Calu3 (cell line): ENCODE measurements at places on chromosomes 2 and 18. TPM values are rescaled to one million over a fixed set of nuclear protein-coding genes. Genes with fewer than 3 reads are reported as not detected.

Gene DSEL
- 28.0 and 32.2 TPM in 2 replicates for total RNA-seq

Gene PHLPP1
- total RNA-seq = 28.0 and 32.8 TPM in 2 replicates

Gene ALPG
- total RNA-seq = not detected in 2 replicates

Gene VWA3B
- total RNA-seq = not detected in 2 replicates

GRCh38 chr2:160741815-160742214 lies 248.2 kb upstream of the RBMS1 start:
- H3K4me3 ChIP-seq = no peak overlapping the region
- no peaks in the 10 kb centered on the region for H3K27me3 ChIP-seq
- H3K4me1 ChIP-seq = peaks cover 24% of the 10 kb centered on the region

DNA sequence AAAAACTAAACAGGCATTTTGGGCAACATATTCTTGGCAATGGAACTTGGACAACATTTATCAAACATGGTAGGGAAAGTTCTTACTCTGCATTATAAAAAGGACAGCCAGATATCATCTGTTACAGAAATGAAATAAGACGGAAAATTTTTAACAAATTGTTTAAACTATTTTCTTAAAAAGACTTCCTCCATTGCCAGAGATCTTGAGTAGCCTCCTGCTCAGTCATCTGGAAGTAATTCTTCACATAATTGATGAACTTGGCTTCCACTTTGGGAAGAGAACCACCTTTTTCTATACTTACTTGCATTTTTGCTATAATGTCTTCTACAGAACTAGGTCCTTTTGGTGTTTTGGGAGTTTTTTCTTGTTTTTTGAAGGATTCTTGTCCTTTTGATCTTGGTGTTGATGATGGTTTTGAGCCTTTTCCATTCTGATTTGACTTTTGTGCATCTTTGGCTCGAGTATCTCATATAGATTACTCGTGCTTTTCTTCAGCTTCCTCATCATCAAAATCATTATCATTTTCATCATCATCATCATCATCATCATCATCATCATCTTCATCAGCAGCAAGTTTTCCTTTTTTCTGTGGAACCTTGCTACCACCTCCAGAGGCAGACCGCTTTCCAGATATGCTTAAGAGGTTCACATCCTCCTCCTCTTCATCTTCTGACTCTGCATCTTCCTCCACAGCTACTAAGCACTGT lies 66.2 kb downstream of the CD28 start:
- H3K4me3 ChIP-seq = no peak overlapping the region
- no peak for DNase-seq
- H3K36me3 ChIP-seq = no peaks in the 10 kb centered on the region

Gene GALNT14
- total RNA-seq = 50.3 and 61.9 TPM in 2 replicates

Gene CNGA3
- total RNA-seq = not detected in 2 replicates

DNA sequence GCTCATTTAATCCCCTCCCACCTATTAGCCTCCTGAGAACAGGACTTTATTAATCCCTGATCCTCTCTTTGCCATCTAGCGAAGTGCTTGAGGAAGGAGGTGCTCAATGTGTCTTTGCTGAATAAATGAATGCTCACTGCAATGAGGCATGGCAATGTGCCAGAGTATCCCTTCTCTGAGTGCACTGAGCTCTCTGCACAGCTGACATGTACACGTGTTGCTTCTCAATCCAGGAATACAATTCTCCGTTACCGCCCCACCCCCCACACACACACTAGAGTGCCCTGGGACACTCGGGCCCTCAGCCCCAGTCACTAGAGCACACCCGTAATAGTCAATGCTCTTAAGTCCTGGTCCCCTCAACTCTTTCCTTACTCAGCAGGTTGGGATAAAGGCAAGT lies 41.4 kb downstream of the FAM178B start:
- no peaks in the 10 kb centered on the region for H3K36me3 ChIP-seq
- no peaks in the 10 kb centered on the region for H3K4me1 ChIP-seq
- no peak overlapping the region for H3K27ac ChIP-seq
- H3K27me3 ChIP-seq = peaks cover 94% of the 10 kb centered on the region
- H3K4me3 ChIP-seq = no peak overlapping the region

Gene RNF144A
- total RNA-seq = 13.7 and 15.4 TPM in 2 replicates

DNA sequence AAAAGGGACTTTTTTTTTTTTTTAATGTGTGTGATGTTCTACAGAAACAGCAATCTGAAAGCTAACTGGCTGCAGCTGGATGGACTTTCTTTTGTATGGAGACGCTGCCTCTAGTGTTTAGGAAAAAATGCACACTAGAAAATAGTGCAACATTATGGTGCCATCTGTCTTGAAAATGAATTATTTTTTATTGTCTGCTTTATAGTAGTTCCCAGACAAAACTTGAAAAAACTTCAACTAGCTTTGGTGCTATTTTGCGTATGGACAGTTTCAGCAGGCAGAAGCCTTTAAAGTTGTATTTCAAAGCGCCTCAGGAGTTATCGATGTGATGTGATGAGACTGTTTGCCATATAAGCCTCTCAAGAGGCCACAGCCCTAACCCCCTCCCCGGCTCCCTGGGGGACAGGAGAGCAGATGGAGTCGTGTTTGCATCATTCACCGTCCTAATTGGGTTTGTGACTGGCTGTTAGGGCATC lies 86.9 kb downstream of the LTBP1 start:
- H3K4me3 ChIP-seq = no peak overlapping the region
- H3K36me3 ChIP-seq = no peaks in the 10 kb centered on the region
- DNase-seq = peak; percentile 10

Gene RNU2-63P
- total RNA-seq = not detected in 2 replicates

DNA sequence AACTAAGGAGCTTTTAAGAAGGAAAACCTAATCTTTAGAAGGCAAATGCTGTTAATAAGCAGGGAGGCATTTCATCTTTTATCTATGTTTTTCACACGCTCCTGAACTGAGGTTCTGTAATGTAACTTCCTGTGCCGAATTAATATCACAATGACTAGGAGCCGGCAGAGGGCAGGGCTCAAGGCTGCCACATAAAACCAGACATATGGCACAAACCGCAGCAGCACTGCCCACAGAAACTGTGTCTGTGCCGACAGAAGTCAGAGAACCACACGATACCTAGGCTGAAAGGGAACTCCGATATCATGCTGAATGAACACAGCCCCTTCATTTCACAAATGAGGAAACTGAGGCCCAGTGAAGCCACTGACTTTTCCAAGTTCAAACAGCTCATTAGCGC lies 112.1 kb downstream of the EIPR1 start:
- no peak overlapping the region for H3K4me3 ChIP-seq
- H3K36me3 ChIP-seq = no peaks in the 10 kb centered on the region
- no peak for DNase-seq
- no peaks in the 10 kb centered on the region for H3K4me1 ChIP-seq

DNA sequence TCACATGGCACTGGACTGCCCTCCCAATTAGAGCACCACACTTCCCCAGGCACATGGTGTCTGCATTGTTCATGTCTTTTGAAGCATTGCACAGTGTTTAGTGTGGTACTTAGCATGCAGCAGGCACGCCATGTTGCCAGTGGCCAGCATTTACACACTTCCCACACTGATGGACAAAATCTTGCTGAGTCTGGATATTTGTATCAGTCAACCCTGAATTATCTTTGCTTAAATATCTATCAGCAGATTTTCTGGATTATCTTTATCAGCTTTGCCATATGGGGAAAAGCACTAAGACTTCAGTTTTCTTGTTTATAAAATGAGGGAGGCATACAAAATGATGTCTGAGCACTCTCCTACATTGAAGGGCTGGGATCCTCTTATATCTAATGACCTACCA lies 416.0 kb upstream of the MMADHC start:
- no peaks in the 10 kb centered on the region for H3K36me3 ChIP-seq
- H3K27ac ChIP-seq = no peak overlapping the region
- no peak overlapping the region for H3K4me3 ChIP-seq
- no peak for DNase-seq
- no peaks in the 10 kb centered on the region for H3K4me1 ChIP-seq
- no peaks in the 10 kb centered on the region for H3K27me3 ChIP-seq

Gene RGPD8
- 2.3 and 2.4 TPM in 2 replicates for total RNA-seq

DNA sequence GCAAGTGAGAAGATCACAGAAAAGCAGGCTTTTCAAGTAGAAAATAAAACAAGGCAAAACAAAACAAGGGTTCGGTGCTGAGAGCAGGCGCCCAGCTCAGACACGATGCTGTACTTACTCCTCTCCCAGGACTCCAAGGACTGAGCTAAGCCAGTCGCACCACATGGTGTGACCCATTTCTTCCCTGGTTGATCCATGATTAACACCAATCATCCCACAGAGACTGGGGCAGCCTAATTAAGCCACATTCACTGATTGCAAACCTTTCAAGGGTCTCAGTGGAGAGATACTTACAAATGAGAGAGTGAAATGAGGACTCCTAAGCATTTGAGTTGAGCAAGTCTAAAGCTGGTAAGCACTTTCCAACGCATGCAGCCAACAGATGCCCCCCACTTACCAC lies 155.2 kb downstream of the MYO5B start:
- H3K27ac ChIP-seq = no peak overlapping the region
- no peaks in the 10 kb centered on the region for H3K4me1 ChIP-seq
- no peaks in the 10 kb centered on the region for H3K27me3 ChIP-seq
- DNase-seq = no peak
- H3K36me3 ChIP-seq = no peaks in the 10 kb centered on the region

DNA sequence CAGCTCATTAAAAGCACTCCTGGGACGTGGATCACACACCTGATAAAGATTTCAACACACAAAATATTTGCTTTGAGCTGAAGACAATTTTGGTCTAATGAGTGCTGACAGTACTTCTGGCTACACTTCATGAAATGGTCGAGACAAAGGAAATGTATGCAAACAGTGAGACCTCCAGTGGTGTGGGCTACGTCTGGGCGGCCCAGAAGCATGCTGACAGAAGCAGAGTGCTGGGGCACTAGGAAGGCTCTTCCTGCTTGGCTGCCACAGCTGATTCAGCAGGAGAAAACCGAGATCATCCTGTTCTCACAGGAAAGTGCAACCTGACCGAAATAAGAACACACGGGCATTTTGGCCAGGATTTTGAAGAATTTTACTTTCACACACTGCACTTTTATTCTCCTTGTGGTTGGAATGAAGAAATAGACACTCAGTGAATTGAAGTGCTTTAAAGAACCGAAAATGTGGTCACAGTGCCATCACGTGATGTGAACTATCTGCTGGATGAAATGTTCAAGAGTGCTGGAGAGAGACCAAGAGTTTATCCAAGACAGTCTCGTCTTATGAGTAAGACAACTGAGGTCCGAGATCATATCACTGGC lies 149.5 kb downstream of the CCBE1 start:
- H3K36me3 ChIP-seq = no peaks in the 10 kb centered on the region
- peaks cover 25% of the 10 kb centered on the region for H3K27me3 ChIP-seq
- no peak overlapping the region for H3K27ac ChIP-seq
- no peak overlapping the region for H3K4me3 ChIP-seq
- no peak for DNase-seq
- peaks cover 8% of the 10 kb centered on the region for H3K4me1 ChIP-seq

- no peaks in the 10 kb centered on the region for H3K36me3 ChIP-seq
- no peaks in the 10 kb centered on the region for H3K4me1 ChIP-seq
- DNase-seq = no peak
- H3K27ac ChIP-seq = no peak overlapping the region
- H3K4me3 ChIP-seq = no peak overlapping the region
- H3K27me3 ChIP-seq = no peaks in the 10 kb centered on the region
These were observed 42.9 kb upstream of the RIT2 start for GRCh38 chr18:43158381-43158780.
